ENCODE measurements at places on chromosomes 7 and 10.

DNA sequence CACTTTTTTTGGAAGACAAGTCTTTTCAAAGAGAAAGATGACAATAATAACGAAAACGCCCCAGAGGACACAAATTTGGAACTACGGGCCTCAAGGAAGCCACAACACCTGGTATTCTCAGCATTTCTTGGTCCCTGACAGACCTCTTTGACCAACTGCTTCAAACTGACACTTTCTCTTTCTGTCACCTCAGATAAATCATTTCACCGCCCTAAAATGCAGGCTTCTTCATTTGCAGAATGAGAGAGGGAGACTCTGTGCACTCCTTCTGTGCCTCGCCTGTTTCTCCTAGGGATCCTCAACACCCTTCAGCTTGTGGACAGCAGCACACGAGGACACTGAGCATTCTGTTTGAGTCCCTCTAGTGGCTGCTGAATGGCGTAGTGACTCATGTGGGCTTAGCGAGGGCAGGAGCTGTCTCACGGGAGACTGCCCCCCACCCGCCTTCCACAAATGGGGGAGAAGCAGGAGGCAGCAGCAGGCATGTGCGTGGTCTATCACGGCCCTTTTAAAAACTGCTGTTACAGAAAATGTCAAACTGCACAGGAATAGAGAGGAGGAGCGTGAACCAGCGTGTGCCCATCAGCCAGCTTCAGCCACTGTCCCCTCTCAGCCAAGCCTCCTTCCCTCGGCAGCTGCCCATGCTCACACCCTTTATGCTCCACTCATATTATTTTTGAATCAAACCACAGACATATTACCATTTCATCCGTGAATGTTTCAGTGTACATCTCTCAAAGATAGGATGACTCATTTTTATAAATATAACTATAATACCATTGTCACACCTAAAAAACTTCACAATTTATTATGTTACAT lies 41.4 kb downstream of the GSDME start:
- DNase-seq, result no peak

- DNase-seq, result no peak
Observed at GRCh38 chr7:51693258-51693657, 376.6 kb upstream of the COBL start.

DNA sequence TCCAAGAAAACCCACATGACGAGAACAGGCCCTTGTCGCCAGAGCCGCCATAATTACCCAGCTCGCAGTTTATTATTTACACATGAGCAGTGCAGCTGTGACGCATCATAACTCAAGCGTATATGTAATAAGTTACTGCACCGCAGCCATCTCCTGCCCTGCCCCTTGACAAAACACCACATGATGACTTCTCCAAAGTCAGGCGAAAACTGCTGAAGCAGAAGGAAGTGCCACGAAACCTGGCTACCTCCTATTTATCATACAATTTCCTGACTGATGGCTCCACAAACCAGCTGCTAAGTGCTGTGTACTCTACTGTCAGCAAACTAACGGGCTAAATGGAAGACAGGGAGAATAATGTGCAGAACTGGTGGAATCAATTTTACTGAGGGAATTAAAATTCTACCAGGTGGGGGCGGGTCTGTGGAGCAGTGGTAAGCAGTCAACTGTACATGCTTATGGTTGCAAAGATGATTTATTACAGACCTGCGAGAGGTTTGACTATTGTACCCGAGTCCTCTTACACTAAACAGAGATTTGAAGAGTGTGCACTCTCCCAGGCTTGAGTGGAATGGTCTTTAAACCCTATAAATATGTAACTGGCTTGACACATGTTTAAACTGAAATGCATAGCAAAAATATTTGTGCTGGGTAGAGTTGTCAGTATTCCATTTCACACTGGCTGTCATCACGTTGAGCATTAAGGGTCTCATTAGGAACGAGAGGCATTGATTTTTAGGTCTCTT lies 156.0 kb downstream of the GLI3 start:
- no peak for DNase-seq

DNA sequence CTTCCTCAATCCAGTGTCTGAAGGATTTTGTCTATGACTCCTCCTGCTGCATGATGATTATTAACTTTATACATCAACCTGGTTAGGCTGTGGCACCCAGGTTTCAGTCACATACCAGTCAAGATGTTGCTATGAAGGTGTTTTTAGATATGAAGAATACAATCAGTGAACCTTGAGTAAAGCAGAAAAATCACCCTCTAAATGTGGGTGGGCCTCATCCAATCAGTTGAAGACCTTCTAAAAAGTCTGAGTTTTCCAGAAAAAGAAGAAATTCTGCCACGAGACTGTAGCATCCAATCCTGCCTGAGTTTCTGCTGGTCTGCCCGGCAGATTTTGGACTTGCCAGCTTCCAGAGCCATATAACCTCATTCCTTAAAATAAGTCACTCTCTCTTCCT lies 126.1 kb upstream of the FRMD4A start:
- no peak for DNase-seq

- peak; percentile 45 for DNase-seq
Observed at GRCh38 chr7:106793015-106793975, 71.8 kb upstream of the PIK3CG start.

GRCh38 chr7:155865830-155866525 lies 53.7 kb upstream of the SHH start:
- no peak for DNase-seq

DNA sequence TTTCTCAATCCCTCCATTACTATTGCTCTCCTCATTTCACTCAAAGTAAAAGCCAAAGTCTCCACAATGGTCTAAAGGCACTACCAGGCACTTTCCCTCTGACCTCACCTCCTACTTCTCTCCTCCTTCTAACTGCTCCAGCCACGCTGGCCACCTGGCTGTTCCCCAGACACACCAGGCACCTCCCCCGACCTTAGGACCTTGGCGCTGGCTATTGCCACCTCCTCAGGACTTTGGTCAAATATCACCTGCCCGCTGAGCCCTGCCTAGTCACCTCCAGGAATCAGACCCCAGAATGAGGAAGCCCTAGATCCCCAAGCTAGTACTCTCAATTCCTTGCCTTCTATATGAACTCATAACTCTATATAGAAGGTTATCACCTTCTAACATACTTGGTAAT lies 66.2 kb upstream of the STEAP1B start:
- DNase-seq, result no peak

GRCh38 chr10:96701265-96701664 lies 19.0 kb downstream of the PIK3AP1 start:
- DNase-seq, result no peak

DNA sequence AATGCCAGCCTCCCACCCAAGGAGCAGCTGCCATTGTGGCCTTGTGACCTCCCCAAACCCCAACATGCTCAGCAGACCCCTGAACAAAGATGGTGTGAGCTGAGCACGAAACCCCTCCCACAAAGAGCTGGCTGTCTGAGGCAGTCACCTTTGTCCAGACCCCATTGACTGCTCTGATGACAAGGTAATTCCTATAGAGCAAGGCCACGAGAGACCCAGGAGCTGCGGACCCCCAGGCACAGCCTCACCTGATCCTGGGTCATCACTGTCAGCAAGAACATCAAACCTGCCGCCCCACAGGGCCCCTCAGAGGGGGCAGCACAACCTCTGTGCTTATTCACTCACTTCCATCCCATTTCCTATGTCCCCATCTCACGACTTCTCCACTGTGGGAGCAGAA lies 102.6 kb downstream of the CPXM2 start:
- DNase-seq, result no peak

Measured in activated T-cell treated with anti-CD3 and anti-CD28 coated beads for 4 hours (primary cell).